ENCODE measurements at places on chromosomes 7 and 10.

GRCh38 chr7:86776136-86776535, 132.4 kb downstream of the GRM3 start:
- H3K4me1 ChIP-seq = no peaks in the 10 kb centered on the region
- no peaks in the 10 kb centered on the region for H3K27me3 ChIP-seq
- no peak overlapping the region for H3K27ac ChIP-seq
- H3K36me3 ChIP-seq = no peaks in the 10 kb centered on the region
- H3K4me3 ChIP-seq = no peak overlapping the region
- no peak for DNase-seq

GRCh38 chr7:107441581-107442422, 28.1 kb upstream of the GPR22 start:
- DNase-seq = no peak
- no peak overlapping the region for H3K4me3 ChIP-seq
- H3K27me3 ChIP-seq = no peaks in the 10 kb centered on the region
- no peak overlapping the region for H3K27ac ChIP-seq

GRCh38 chr7:39035903-39036302, 58.2 kb downstream of the POU6F2 start:
- H3K36me3 ChIP-seq = no peaks in the 10 kb centered on the region
- DNase-seq = no peak
- H3K4me1 ChIP-seq = no peaks in the 10 kb centered on the region
- no peaks in the 10 kb centered on the region for H3K27me3 ChIP-seq
- no peak overlapping the region for H3K4me3 ChIP-seq
- H3K27ac ChIP-seq = no peak overlapping the region

DNA sequence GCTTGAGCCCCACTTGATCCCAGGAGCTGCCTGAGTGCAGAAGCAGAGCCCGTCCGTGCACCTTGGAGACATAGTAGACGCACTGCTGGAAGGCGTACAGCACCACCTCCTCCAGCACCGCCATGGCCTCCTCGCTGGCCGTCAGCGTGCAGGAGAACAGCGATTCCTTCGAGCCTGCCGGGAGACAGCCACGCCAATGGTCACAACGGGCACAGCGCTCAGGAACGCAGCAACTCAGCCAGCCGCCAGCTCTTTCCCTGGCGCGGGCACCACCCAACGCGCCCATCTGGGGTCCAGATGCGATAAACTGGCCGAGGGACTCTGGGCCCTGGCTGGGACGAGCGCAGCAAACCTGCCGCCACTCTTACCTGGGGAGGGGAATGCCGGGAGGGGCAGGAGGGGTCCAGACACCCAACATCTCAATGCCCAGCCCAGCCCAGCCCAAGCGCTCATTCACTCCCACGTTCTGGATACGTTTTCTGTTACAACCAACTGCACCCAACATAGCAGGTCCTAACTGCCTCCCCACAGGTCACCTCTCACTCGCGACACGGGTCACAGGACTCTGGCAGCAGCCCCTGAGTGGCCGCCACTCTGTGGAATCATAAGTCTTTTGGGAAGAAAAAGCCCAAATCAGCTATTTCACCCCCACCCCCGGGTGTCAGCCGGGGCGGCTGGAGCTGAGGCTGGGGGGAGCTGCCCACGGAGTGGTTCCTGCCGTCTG, 41.9 kb downstream of the AP5Z1 start:
- H3K4me1 ChIP-seq = no peaks in the 10 kb centered on the region
- no peaks in the 10 kb centered on the region for H3K27me3 ChIP-seq
- DNase-seq = no peak
- H3K36me3 ChIP-seq = peaks cover 18% of the 10 kb centered on the region

GRCh38 chr10:61973169-61973568, 71.7 kb downstream of the ARID5B start:
- DNase-seq = no peak
- H3K27me3 ChIP-seq = no peaks in the 10 kb centered on the region
- no peak overlapping the region for H3K4me3 ChIP-seq
- H3K36me3 ChIP-seq = no peaks in the 10 kb centered on the region

DNA sequence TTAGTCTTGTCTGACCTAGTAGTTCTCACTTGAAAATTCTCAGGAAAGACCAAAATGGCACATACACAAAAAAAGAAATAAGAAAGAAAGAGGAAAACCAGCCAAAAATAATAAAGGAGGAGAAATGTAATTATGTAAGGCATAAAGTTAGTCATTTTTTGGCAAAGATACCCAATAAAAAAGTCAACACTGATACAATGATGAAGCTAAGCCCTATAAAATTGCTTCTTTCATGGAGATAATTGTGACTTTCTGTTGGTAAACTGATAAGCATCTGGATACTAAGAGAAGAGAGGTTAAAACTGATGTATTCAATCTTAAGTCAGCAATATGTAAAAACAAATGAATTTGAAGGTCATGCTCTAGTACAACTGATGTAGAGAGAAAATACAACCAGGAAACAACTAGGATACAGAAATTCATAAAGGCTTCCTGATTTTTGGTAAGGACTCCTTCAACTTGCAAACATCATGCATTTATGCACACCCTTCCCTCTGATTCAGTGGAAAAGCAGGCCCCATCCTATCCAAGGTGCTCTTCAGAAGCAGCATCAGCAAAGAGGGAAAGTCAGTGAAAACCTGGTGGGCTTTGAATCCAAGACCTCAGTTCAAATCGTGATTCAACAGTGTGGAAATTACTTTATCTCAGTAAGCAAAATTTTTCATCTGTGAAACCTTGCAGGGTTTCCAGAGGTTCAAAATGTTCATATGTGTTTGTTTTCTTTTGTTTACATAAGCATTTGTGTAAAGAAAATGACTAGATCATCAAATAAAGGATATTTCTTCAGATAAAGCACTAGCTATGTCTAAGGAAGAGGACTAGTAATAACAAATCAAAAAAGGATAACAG, 32.6 kb downstream of the IMMP2L start:
- H3K27ac ChIP-seq = no peak overlapping the region
- peaks cover 7% of the 10 kb centered on the region for H3K4me1 ChIP-seq
- peak; percentile 26 for DNase-seq
- no peaks in the 10 kb centered on the region for H3K36me3 ChIP-seq
- no peaks in the 10 kb centered on the region for H3K27me3 ChIP-seq

DNA sequence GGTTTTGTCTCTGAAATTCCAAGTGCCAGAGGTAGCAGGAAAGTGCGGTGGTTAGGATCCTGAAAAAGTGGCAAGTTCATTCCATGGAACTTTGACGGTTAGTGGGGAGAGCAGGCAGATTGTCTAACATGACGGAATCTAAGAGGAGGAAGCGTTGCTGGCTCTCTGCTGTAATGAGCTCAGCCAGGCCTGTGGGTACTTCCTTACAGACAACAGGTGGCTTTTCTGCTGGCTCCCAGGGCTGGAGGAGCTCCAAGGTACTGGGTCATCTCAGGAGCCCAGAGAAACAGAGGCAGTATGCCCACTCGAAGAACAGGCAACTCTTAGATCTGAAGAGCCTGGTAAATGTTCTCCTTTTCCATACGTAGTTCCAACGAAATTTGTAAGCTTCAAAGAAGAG, 3.1 kb upstream of the AIFM2 start:
- DNase-seq = no peak
- H3K4me3 ChIP-seq = no peak overlapping the region
- no peak overlapping the region for H3K27ac ChIP-seq
- H3K4me1 ChIP-seq = peaks cover 1% of the 10 kb centered on the region
- no peaks in the 10 kb centered on the region for H3K27me3 ChIP-seq
- no peaks in the 10 kb centered on the region for H3K36me3 ChIP-seq

DNA sequence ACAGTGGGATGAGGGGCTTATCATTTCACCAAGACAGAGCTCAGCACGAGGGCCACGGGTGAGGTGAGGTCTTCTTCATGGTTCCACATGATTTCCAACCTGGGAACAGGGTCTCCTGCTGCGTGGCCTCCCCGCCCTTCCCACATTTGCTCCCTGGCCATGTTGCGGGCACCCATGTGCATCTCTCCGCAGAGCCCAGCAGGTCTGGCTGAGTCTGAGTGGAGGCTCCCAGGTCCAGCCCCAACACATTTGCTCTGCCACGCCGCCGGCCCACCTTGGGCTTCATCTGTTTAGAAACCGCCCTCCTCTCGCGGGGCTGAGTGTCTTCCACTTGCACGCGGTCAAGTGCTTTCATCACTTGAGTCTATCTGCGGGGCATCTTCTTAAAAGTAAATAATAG, 14.8 kb upstream of the PRKAR1B start:
- peaks cover 35% of the 10 kb centered on the region for H3K36me3 ChIP-seq
- no peak for DNase-seq
- H3K27me3 ChIP-seq = no peaks in the 10 kb centered on the region
- no peak overlapping the region for H3K4me3 ChIP-seq

- H3K27me3 ChIP-seq = no peaks in the 10 kb centered on the region
- H3K4me1 ChIP-seq = no peaks in the 10 kb centered on the region
- no peak overlapping the region for H3K4me3 ChIP-seq
- no peak for DNase-seq
Measured at GRCh38 chr7:118863966-118864365, 639.5 kb downstream of the ANKRD7 start.

GRCh38 chr7:45143616-45144015, 14.0 kb upstream of the RAMP3 start:
- no peaks in the 10 kb centered on the region for H3K4me1 ChIP-seq
- H3K27ac ChIP-seq = no peak overlapping the region
- H3K27me3 ChIP-seq = no peaks in the 10 kb centered on the region
- no peak overlapping the region for H3K4me3 ChIP-seq
- DNase-seq = no peak
- H3K36me3 ChIP-seq = no peaks in the 10 kb centered on the region

GRCh38 chr10:13340068-13340467, 8.0 kb downstream of the SEPHS1 start:
- H3K27ac ChIP-seq = no peak overlapping the region
- H3K4me3 ChIP-seq = no peak overlapping the region
- peak; percentile 19 for DNase-seq
- H3K27me3 ChIP-seq = no peaks in the 10 kb centered on the region
- peaks cover 10% of the 10 kb centered on the region for H3K36me3 ChIP-seq
- peaks cover 10% of the 10 kb centered on the region for H3K4me1 ChIP-seq

DNA sequence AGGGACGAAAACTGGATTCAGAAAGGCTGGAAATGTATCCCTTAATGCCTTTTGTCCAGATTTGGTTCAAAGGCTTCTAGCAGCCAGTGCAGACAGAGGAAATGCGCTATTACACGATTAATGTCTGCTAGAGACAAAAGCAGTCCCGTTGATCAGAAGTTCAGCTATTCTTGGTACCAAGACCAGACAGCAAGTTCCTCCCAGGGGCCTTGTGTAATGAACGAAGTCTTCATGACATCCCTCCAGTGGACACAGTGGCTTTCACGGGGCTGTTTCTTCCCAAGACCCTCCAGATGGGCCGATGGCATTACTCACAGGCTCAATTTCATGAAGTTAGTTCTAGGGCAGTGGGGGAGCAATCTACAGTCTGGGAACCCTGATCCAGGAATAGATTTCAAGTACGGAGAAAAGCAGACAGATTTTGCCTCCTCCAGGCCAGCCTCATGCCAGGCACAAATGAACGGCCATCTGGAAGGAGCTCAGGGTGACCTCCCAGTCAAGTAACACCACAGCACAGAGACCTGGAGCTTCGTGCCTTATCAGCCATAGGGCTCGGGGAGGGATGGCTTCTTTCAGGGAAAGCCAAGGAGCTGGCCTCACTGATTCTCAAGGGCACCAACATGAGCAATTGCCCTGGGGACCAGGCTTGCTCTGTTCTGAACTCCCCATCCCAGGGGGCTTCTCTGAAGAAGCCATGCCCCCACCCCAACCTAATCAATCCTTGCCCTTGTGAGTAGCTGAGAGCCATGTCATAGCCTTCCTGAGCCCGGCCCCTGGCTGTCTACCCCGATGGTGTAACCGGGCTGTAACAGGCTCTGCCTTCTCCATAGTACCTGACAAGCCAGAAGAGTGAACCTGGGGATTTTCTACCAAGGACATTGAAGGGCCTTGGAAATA, 101.1 kb downstream of the PRKAG2 start:
- no peak overlapping the region for H3K4me3 ChIP-seq
- DNase-seq = no peak
- no peaks in the 10 kb centered on the region for H3K4me1 ChIP-seq
- H3K27ac ChIP-seq = no peak overlapping the region

DNA sequence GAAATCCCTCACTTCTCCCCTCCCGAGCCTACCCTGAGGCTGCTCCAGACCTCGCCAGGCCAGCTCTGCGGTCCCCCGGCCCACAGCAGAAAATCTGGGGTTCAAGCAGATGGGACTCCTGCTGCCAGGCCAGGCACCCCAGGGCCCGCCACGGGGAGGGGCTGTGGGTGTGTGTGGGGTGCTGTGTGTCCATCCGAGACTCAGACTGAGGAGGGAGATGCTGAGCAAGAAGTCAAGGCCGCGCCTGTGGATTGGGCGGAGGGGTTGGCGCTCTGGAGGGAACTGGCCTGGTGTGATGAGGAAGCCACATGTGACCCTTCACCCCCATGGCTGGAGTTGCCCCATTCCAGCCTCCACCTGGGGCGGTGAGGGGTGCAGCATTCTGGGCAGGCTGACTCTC, 51.1 kb downstream of the YKT6 start:
- H3K36me3 ChIP-seq = no peaks in the 10 kb centered on the region
- H3K4me3 ChIP-seq = no peak overlapping the region
- H3K27me3 ChIP-seq = no peaks in the 10 kb centered on the region
- no peak overlapping the region for H3K27ac ChIP-seq
- DNase-seq = no peak
- H3K4me1 ChIP-seq = peaks cover 3% of the 10 kb centered on the region

GRCh38 chr10:5816170-5816569, 2.9 kb upstream of the GDI2 start:
- no peak overlapping the region for H3K4me3 ChIP-seq
- no peak overlapping the region for H3K27ac ChIP-seq
- DNase-seq = no peak
- no peaks in the 10 kb centered on the region for H3K36me3 ChIP-seq
- H3K27me3 ChIP-seq = no peaks in the 10 kb centered on the region
- peaks cover 5% of the 10 kb centered on the region for H3K4me1 ChIP-seq

- H3K27ac ChIP-seq = no peak overlapping the region
- no peaks in the 10 kb centered on the region for H3K27me3 ChIP-seq
- DNase-seq = no peak
- no peaks in the 10 kb centered on the region for H3K36me3 ChIP-seq
- H3K4me1 ChIP-seq = no peaks in the 10 kb centered on the region
Measured at GRCh38 chr7:51114501-51114900, 202.1 kb downstream of the COBL start.

GRCh38 chr7:155665957-155666287, 21.5 kb downstream of the RBM33 start:
- H3K27me3 ChIP-seq = no peaks in the 10 kb centered on the region
- no peak overlapping the region for H3K4me3 ChIP-seq
- no peak overlapping the region for H3K27ac ChIP-seq
- DNase-seq = no peak
- H3K36me3 ChIP-seq = peaks cover 2% of the 10 kb centered on the region
- H3K4me1 ChIP-seq = peaks cover 7% of the 10 kb centered on the region

GRCh38 chr10:121138918-121139317, 287.8 kb downstream of the WDR11 start:
- H3K4me1 ChIP-seq = no peaks in the 10 kb centered on the region
- H3K27me3 ChIP-seq = no peaks in the 10 kb centered on the region
- no peak for DNase-seq

- no peak overlapping the region for H3K4me3 ChIP-seq
- DNase-seq = peak; percentile 46
- no peaks in the 10 kb centered on the region for H3K27me3 ChIP-seq
Measured at GRCh38 chr10:125155101-125155500, 5.3 kb downstream of the CTBP2 start.

Data from lung (tissue), 17 donors.